ENCODE measurements at places on chromosomes 3 and 15.

DNA sequence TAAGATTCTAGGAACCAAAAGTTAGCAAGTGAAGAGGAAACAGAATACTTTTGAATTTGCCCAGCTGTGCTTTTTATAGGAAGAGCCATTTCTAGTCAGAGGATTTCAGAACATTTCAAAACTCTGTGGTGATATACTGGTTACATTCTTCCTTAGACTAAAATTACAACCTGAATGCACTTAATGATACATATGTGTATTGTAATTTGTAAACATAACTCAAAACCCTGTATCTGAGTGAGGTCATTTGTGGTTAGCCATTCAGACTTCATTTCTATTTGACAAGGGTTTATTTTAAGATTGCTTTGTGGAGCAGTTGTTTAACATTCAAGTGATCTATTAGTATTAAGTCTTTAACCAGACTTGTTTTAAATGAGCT lies 59.4 kb upstream of the TRIM71 start:
- DNase-seq, result no peak

- DNase-seq, result no peak
These were observed 67.6 kb downstream of the SSUH2 start for GRCh38 chr3:8576841-8577571.

GRCh38 chr15:98964466-98965133 lies 43.0 kb downstream of the PGPEP1L start:
- no peak for DNase-seq

DNA sequence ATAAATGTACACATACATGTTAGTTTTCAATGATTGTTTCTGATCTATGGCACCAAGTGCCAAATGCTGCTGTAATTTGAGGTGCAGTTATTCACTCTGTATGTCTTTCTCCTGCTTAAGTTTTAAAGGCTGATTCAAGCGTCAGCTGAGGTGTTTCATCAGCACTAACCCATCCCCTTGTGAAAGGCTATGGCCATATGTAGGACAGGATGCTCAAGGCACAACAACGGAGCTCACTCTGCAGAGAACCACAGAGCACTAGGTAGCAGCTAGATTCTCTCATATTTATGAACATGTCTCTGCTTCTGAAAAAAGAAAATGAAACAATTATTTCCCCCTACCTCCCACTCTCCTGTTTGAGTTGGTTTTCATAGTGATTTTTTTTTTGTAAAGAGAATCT lies 340.0 kb upstream of the TMCO5A start:
- DNase-seq, result no peak

GRCh38 chr15:36029606-36030210 lies 483.7 kb upstream of the DPH6 start:
- DNase-seq, result no peak
